Anterior cingulate cortex (tissue), 58 donors: ENCODE measurements at places on chromosomes 16 and 17.
A peak's percentile ranks its signal among the peaks of the same experiment; 100 is the strongest.

- no peak for DNase-seq
These were observed 51.7 kb downstream of the WNT3 start for GRCh38 chr17:46766493-46767491.

DNA sequence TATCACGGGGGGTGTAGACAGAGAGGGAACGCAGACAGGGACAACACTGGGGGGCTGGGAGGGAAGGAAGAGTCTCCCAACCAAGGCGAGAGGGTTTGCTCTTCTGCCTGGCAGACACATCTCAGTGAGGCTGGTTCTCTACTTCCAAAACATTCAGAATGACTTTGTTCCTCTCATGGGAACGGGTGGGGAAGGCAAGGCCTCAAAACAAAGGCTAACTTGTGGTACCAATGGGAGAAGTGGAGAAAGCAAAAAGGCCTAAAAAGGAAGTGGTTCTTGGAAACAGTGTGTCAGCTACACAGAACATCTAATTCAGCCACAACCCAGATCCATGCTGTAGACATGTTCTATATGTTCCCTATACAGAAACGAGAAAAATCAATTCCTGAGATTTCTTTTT, 7.5 kb downstream of the FLOT2 start:
- DNase-seq, result no peak

- no peak for DNase-seq
These were observed 3.6 kb downstream of the ZNF267 start for GRCh38 chr16:31876951-31877828.

- no peak for DNase-seq
These were observed 468.2 kb downstream of the XYLT1 start for GRCh38 chr16:17002565-17002964.

DNA sequence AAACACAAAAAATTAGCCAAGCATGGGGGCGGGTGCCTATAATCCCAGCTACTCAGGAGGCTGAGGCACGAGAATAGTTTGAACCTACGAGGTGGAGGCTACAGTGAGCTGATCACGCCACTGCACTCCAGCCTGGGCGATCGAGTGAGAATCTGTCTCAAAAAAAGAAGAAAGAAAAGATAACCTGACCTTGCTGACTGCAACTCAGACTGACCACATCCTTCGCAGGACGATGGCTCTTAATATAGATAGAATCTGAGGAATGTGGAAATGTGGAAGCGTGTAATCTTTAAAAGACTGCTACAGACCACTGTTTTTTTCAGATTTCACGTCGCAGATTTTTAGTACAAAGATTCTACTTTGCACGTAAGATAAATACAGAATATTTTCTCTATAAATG, 37.8 kb downstream of the KLHDC4 start:
- DNase-seq, result no peak

DNA sequence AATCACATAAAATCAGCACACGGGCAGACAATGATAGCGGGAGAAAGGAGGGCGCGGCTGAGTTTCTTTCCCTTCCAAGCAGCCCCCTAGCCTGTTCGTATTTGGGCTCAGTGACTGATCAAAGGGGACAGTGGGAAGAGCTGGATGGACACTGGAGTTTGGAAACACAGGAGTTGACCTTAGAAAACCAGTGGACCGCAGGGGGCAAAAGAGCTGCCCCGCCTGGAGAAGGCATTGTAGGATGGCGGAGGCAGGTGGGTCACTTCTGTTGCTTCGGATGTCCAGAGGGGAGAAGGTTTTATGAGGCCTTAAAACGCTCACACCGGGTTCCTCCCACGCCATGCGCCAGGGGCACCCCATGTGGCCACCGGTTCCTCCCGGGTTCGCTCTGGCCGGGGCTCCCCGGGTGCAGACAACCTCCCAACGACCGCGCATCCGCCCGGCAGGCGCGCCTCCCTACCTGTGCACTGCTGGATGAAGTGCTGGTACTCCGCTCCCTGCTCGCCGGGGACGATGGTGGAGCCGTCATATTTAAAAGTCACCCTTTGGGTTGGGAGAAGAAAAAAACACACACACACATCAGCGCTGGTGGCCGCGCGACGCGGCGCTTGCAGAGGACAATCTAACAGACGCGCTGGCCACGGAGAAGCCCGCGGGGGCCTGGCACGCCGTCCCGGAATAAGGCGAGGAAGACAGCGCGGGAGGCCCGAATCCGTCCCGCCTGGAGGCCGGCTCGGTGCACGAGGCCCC, 662 bp downstream of the COTL1 start:
- DNase-seq, result no peak

DNA sequence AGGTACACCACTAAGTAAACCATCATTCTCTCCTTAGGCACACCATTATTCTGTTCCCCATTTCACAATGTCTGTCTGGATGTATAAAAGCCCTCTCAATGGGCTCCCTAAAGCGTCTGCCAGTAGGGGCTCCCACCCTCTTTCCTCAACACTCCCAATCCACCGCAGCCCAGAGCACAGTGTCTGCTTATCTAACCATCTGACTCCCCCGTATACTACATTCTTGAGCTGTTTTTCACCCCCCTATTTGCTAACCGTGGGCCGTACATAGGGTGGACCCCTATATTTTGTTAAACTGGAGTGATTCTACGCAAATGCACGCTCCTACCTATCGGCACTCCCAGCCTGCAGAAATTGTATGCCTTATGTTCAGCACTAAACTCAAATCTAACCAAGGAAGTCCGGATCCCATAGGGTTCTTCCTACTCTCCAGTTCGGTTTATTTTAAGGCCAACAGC, 685 bp upstream of the PSMD3 start:
- no peak for DNase-seq

DNA sequence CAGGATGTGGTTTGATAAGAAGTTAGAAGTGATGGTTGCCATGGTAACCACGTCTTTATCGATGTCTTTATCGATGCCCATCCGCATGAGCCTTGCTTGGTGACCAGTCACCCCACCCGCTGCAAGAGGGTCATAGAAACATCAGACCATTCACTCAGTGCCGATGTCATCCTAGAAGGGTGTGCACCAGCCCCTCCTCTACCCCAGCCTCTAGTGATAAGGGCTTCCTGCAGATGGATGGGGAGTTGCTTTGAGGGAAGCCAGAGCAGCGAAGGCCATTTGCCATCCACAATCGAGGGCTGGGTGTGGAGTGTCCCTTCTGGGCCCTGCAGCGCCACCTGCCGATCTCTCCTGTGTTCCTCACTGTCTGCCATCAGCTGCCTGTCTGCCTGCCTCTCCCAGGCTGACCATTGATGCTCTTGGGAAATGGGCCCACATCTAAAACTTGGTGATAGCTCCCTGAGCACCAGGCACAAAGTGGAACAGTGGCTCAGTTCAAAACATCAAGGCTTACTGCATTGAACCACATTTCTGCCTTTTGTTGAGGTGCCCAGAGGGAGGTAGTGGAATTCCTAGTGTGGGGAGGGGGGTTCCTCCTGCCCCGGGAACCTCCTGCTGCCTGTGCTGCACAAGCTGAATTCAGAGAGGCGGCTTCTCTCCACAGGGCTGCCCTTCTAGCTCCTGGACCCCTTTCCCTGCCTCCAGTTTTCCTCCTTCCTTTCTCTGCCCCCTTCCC, 8.9 kb downstream of the CALB2 start:
- peak; percentile 3 for DNase-seq

DNA sequence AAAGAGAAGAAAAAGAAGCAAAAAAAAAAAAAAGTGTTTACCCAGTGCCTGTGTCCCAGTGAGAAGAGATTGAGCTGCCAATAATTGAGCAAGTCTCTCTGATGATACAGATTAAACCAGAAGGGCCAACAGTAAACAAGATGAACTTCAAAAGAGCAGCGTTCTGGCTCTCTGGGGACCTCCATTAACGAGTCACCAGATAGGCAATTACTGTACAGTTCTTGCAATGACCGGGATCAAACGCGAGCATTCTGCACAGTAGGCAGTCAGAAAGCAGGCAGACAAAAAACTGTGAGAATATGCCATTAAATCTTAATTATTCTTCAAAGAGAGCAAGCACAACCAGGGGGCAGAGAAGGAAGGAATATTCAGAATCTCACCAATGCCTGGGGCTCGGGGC, 626.1 kb downstream of the TMEM114 start:
- DNase-seq, result no peak

DNA sequence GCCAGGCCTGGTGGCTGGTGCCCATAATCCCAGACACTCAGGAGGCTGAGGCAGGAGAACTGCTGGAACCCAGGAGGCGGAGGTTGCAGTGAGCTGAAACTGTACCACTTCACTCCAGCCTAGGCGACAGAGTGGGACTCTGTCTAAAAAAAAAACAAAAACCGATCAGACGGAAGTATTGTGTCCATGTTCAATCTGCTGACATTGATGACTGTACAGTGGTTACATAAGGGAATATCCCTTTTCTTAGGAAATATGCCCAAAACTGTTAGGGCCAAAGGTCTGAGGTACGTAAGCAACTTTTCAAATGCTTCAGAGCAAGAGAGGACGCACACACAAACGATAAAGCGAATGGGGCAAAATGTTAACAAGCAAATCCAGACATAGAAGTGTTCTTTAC, 69.8 kb upstream of the DNAH17 start:
- no peak for DNase-seq

GRCh38 chr17:42422958-42423712, at the start of gene CAVIN1:
Gene CAVIN1, minus strand, starts transcription at chr17:42423256. Its CDS starts 159 bp downstream, at chr17:42423097.
- peak; percentile 53 for DNase-seq

DNA sequence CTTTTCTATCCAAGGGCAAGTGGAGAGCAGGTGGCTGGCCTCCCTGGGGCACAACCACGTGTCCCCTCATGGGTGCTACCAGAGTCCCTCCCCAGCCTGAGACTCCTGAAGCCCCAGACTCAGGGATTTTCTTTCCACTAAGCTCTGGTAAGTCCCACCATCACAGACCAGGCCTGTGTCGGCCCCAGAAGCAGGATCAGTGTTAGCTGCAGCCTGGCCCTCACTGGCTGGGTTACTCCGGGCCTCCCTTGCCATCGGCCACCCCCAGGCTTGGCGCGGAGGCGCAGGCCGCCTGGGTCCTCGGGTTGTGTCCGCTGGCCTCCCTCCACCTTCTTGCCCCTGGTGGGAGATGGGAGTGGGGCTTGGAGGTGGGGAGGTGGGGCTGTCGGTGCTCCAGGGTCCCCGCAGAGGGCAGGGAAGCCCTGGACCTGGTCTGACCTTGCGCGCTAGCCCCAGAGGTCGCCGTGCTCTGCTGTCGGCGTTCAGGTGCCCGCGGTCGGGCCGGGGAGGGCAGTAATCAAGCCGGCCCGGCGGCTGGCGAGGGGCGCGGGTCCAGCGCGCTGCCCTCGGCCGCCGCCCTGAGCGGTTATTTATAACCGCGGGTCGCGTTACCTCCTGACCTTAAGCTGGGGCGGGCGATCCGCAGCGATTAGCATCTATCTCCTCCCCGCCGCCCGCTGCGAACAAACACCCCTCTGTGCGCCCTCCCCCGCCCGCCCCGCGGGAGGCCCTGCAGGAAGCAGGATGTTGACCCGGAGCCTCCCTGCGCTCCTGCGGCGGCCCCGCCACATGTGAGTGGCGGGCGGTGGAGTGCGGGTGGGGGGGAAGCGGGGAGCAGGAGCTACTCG, 78.1 kb upstream of the TOB1 start:
- DNase-seq, result no peak

DNA sequence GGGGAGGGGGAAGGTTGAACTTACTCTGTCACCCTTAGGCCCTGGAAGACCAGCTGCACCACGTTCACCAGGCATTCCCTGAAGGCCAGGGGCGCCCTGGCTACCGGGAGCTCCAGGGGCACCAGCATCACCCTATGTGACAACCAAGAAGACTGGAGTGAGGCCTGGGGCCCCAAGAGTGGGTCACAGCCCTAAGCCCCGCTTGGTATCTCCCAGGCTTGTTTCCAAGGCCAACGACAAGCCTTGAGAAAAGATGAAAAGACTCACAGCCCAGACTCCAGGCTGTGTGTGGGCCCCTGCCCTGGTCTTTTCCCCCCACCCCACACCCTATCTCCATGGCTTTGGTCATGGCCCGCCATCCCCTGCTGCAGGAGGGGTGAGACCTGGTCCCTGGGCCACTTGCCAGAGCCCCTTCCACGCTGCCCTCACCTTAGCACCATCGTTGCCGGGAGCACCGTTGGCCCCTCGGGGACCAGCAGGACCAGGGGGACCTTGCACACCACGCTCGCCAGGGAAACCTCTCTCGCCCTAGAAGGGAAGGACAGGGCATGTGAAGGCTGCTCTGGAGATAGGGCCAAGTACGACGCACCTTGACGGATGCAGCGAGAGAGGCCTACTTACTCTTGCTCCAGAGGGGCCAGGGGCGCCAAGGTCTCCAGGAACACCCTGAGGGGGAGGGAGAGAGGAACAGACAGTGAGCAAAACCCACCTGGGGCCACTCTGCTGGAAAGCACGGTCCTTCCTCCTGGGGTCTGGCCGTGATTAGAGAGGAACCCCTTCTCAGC, 9.9 kb downstream of the COL1A1 start:
- no peak for DNase-seq

DNA sequence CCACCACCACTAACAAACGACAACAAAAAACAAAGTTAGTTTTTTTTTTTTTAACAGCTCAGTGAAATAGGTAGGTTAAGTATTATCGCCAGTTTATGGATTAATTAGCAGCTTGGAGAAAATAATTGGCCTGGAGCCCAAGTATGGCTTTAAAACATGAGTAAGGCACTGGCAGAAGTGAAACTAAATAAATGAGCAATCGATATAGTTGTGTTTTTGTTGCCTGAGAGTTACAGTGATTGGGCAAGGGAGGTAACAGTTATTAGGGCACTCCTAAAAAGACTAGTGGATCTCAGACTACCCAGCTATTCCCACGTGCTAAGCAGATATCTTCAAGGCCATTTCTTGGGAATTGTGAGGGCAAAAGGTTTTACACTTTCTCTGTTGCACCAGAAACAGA, 2.4 kb downstream of the MLKL start:
- DNase-seq, result no peak

DNA sequence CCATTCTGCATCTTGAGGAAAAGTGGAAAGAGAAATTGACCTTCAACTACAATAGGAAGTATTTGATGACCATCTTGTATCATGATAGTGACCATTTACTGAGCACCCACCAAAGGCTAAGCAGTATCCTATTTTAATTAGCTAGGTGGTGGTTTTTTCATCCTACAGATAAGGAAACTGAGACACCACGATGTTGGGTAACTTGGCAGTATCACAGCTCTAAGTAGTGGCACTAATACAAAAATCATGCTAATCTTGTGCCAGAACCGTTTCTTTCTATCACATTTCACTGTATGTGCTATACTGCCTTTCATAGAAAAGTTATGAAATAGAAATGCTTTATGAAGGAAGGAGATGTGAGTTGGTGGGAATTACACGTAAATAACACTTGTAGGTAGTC, 2.3 kb downstream of the EVI2B start:
- no peak for DNase-seq

- DNase-seq, result no peak
These were observed 42.8 kb downstream of the PRAC1 start for GRCh38 chr17:48679385-48680096.

GRCh38 chr16:19294156-19294649, 8.7 kb downstream of the CLEC19A start:
- DNase-seq, result peak; percentile 32

DNA sequence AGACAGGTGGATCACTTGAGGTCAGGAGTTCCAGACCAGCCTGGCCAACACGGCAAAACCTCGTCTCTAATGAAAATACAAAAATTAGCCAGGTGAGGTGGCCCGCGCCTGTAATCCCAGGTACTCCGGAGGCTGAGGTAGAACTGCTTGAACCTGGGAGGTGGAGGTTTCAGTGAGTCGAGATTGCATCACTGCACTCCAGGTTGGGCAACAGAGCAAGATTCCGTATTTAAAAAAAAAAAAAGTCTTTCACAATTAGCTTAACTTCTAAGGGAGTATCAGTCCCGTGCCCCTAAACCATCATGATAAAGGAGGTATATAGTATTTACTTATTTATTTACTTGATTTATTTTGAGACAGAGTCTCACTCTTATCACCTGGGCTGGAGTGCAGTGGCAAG, 3.4 kb upstream of the MEFV start:
- no peak for DNase-seq
